ENCODE measurements at places on chromosomes 12 and 14.

DNA sequence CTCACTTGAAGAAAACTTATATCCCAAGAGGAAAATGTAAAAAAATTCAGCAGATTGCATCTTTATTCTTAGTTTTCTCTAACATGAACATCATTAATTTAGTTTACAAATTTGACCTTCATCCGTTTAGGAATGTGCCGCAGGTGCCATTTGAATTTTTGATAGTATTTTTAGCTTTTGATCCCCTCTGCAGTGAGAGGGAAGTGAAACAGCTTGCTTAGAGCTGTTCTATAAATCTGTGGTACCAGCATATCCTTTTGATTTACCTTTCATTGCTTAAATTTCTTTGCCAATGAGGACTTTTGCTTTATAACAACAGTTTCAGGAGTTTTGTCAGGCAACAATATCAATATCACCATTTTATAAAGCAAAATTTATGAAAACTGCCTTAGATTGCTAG, 32.7 kb downstream of the DUSP6 start:
- no peak for DNase-seq

- no peak for DNase-seq
Measured at GRCh38 chr14:85529803-85530574, at the start of gene FLRT2. TSS of gene FLRT2 (plus strand) at chr14:85530144. CDS start at chr14:85621515, 91,371 bp downstream.

DNA sequence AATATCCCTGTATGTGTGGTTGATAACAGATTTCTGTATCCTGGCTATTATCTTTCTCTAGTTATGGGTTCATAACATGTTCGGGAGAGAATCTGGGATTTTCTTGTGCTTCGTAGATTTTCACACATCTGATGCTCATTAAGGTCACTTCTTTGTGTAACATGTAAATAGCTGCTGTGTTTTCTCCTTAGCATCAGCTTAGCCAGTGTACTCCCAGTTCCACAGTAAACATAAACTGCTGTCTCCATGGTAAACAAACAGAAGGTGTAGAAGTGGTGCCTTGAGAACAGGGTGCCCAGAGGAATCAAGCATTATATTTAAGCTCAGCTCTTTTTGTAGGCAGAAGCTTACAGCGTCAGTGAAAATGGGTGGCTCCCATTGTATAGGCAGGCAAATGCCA, 88.0 kb downstream of the ANO6 start:
- DNase-seq: no peak

GRCh38 chr14:61608245-61609165, 86.8 kb upstream of the HIF1A start:
- DNase-seq: peak; percentile 21

DNA sequence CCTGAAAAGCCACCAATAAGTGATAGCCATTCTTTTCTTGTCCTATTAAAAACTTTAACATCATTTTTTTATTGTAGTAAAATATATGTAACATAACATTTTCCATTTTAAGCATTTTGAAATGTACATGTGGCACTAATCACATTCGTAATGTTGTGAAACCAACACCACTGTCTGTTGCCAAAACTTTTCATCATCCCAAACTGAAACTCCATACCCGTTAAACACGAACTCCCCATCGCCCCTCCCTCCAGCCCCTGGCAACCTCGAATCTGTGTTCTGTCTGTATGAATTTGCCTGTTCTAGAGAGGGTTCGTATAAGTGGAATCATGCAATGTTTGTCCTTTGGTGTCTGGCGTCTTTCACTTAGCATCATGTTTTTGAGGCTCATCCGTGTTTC, 75.9 kb downstream of the CCDC92 start:
- no peak for DNase-seq

GRCh38 chr14:51321036-51321435, 81.0 kb downstream of the TMX1 start:
- DNase-seq: no peak

GRCh38 chr14:61140271-61140670, 140.9 kb downstream of the TMEM30B start:
- DNase-seq: no peak

DNA sequence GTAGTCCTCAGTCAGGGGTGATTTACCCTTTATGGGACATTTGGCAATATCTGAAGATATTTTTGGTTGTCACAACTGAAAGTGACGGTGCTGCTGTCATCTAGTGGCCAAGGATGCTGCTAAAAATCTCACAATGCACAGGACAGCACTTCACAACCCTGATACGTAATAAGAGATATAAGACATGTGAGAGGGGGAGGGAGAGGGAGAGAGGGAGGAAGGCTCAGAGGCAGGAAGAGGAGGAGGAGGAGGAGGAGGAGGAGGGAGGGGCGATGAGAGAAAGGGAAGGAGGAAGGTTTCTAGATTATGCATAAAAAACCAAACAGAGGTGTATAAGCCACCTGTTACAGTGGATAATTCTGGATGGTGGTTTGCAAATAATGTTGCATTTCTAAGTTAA, 14.3 kb downstream of the MYL2 start:
- DNase-seq: no peak

- DNase-seq: no peak
Measured at GRCh38 chr12:131340616-131341210, 370.2 kb upstream of the SFSWAP start.

- no peak for DNase-seq
Measured at GRCh38 chr14:45185100-45185814, 49.5 kb downstream of the FANCM start.

GRCh38 chr12:107990325-107990724, 138.8 kb upstream of the WSCD2 start:
- DNase-seq: no peak

DNA sequence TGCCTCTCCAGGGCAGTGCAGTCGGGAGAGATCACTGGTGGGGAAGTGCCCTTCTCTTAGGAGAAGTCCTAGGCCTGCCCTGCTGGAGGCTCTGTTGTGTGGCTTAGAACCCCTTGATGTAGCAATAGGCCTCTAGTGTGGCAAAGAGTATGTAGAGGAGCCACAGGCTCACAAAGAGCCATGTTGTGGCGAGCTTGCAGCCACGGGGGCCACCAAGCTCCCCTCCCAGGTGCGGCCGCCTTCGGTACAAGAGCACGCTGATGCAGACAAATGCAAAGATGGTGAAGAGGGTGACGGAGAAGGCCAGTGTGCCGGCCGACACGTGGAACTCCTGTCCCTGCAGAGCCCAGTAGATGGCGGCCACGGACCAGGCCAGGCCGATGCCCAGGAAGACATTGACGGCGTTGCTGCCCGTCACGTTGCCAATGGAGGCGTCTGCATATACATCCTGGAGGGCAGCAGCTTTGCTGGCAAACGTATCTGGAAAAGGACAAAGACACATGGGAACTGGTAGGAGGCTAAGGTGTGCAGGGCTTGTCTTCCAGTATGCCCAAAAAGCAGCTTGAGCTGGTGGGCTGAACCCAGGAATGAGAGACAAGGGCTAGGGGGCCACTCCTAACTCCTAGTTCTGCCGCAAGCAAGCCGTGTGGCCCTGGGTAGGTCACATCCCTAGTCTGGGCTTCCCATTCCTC, 142.8 kb downstream of the SLC8A3 start:
- DNase-seq: peak; percentile 37

GRCh38 chr12:56161690-56162351, 3.7 kb downstream of the MYL6 start:
- no peak for DNase-seq

GRCh38 chr12:6235499-6235898, 35.3 kb downstream of the CD9 start:
- DNase-seq: peak; percentile 99

- no peak for DNase-seq
Measured at GRCh38 chr12:69343357-69343756, 4.8 kb upstream of the LYZ start.

- no peak for DNase-seq
Measured at GRCh38 chr12:43480591-43480990, 71.4 kb downstream of the ADAMTS20 start.
